Cerebellum (tissue), 4 donors: ENCODE measurements at places on chromosomes 2 and 18.

DNA sequence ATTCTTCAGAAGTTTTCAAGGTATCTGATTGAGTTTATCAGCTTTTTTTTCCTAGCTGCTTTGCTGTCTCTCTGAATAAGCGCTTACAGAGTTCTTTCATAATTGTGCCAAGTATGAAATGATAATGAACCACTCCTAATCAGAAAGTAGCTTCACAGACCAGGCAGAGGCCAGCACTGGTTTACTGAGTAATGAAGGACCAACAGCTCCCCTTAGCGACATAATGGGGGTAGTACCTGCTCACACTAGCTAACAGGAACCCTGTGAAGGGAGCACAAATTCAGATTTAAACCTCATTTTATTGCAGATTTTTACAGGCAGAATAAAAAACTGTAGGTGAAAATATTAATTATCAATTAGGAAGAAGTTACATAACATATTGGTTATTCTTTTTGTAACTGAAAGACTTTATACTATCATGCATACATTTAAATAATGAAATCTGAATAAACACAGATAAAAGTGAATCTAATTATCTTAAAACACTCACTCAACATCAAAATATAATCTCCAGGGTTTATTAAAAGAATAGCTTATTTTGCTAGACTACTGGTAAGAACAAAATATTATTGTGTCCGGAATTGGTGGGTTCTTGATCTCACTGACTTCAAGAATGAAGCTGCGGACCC lies 53.7 kb upstream of the LRRC30 start:
- DNase-seq = peak; percentile 13

GRCh38 chr2:101038455-101039255 lies 36.6 kb downstream of the RPL31 start:
- DNase-seq = no peak

DNA sequence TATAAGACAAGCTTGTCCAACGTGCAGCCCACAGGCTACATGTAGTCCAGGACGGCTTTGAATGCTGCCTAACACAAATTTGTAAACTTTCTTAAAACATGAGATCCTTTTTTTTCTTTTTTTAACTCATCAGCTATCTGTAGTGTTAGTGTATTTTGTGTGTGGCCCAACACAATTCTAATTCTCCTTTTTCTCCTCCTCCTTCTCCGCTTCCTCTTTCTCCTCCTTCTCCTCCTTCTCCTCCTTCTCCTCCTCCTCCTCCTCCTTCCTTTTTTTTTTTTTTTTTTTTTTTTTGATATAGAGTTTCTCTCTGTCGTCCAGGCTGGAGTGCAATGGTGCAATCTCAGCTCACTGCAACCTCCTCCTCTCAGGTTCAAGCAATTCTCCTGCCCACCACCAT lies 39.3 kb upstream of the GTF2A1L start:
- DNase-seq = no peak

- no peak for DNase-seq
Measured at GRCh38 chr2:50606860-50607259, 425.1 kb downstream of the NRXN1 start.

DNA sequence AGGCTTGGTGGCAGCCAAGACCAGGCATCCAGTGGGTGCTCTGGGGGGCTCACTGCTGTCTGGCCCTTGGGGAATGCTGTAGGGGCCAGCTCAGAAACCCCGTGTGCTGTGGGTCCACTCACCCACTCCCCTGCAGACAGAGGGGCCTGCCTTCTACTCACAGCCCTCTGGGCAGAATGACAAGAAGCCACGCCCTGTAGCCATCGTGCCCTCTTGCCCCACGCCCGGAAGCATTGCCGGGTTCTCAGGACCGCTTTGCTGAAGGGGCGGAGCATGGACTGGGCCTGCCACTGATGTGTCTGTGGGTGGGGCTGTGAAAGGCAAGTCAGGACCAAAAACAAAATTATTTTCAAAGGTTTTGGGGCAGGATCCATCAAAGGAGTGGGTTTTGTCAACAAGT lies 27.8 kb downstream of the GLI2 start:
- DNase-seq = no peak

GRCh38 chr2:182767578-182767977 lies 51.5 kb downstream of the DNAJC10 start:
- peak; percentile 4 for DNase-seq
